ENCODE measurements at places on chromosomes 1 and 21.
A peak's percentile ranks its signal among the peaks of the same experiment; 100 is the strongest.

- DNase-seq = no peak
Measured at GRCh38 chr1:244209955-244210354, 158.9 kb downstream of the ZBTB18 start.

DNA sequence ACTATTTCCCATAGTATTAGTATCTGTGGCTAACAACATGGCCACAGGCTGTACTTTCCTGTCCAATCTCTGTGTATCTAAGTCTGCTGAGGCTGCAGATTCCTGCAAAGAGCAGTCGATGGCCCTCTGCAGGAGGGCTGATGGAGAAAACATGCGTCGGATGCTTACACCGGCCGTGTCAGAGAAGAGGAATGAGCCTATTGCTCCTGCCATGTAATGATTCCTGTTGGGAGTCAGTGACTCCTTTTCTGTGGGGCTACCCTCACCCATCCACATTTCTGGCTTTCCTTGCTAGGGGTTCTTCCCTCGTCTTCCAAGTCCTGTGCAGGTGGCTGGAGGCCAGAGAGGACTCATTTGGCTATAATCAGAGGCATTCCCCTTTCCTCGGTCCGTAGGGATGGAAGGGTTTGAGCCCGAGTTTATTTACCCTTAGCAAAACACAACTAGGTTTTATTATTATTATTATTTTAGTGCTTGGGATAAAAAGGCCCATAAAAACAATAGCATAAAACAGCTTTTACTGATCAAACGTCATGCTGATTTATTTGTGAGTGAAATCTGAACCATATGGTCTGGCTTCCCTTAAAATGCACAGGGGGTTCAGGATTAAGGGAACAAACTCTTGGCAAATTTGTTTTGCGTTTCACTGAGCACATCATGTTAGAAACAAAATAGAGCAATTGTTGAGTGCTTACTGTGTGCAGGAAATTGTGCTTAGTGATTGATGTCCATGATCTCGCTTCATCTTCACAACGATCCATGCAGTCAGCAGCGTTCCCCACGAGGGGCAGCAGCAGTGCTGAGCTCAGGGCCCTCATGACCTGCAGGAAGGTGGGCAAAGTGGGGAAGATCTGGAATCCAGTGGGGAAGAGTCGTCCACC, 70.8 kb downstream of the KIF26B start:
- peak; percentile 49 for DNase-seq

- DNase-seq = no peak
Measured at GRCh38 chr1:119606394-119606793, 41.7 kb downstream of the ZNF697 start.

DNA sequence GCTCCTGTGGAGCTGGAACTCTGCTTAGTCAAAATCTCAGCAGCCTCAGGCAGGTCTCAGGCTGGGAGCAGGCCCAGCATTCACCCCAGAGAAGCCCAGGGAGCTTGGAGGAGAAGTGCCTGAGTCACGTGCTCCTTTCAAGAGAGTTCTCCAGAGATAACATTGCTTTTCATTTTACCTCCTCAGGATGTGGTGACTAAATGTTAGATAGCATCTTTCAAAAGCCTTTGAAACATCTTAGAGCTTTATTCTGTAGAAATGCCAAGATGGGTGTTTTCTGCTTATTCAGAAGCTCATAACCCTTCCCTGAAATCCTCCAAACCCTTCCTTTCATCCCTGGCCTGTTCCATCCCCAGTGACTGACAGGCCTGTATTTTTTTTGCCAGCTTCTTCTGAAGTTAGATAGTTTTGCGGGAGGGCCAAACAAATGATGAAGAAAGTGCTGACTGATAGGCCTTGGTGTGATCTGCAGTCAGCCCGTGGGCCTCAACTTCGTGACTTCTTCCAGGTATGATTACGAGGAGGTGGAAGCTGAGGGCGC, 58.0 kb downstream of the PGM1 start:
- no peak for DNase-seq

GRCh38 chr1:200207711-200208126, 180.2 kb downstream of the NR5A2 start:
- no peak for DNase-seq

DNA sequence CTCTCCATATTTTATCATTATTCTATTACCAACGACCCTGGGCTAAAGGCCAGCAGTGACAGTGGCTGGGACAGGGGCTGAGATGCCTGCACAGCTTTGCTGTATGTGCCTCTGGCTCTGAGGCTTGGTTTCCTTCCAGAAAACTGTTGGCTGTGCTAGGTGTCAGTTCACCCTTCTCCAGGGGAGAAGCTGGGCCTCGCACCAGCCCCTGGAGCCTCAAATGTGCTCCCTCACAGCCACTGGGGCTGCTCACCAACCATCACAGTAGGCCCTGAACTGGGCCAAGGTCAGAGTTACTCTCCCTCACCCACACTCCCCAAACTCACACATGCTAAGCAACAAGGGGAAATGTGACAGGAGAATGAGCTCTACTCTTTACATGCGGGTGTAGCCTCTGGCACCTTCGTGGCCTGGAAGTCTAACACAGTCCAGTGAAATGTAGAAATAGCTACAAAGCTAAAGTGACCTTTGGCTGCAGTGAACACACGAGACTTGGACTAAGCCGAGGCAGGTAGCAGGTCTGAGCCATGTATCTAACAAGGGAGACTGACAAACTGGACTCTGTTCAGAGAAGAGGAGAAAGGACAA, 4.7 kb upstream of the CD160 start:
- DNase-seq = no peak

- no peak for DNase-seq
Measured at GRCh38 chr1:3625151-3625907, 514 bp downstream of the TPRG1L start.

DNA sequence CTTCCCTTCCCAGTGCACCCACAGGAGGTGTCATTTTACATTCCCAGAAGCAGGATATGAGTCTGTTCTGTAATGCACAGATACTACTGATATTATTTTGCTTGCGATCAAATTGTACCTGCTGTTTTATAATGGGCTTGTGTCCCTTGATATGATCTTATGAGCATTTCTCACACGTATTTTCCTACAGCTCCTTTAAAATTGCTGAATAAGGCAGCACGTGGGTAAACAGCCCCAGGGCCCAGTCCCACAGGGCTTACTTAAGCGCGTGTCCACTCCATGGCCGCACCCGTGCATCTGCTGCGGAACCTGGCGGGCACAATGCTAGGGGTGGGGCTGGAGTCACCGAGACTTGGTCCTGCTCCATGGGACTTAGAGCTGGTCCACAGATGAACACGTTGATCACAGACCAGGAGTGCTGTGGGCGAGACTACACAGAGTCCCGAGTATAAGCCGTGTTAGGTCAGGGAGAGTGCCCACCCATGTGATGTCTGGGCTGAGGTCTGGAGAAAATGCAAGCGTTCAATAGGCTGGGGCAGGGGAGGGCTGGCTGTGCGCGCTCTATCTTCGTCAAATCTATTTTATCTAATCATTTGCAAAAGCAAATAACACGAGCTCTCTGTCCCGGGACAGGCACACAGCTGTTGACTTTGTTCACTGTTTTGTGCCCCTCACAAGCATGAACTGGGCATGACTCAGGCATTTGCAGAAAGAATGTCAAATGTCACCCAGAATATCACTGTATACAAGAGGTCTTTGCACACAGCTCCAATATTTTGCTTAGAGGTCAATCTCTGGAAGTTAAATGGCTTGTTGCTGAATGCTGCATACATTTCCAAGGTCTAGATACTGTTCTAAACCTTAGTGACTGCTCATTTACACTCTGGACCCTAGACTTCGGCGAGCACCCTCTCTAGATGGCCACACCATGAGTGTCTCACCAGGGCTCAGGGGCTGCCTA, 119.3 kb downstream of the CRYAA start:
- no peak for DNase-seq

- no peak for DNase-seq
Measured at GRCh38 chr1:181413836-181414235, 69.5 kb upstream of the CACNA1E start.

- no peak for DNase-seq
Measured at GRCh38 chr21:44496564-44497550, 41.5 kb downstream of the LRRC3 start.

GRCh38 chr1:234918181-234918841, 210.3 kb downstream of the TOMM20 start:
- peak; percentile 75 for DNase-seq

- DNase-seq = no peak
Measured at GRCh38 chr1:232308616-232309015, 321.3 kb downstream of the SIPA1L2 start.

- DNase-seq = no peak
Measured at GRCh38 chr1:39047374-39048229, 21.5 kb downstream of the NDUFS5 start.

DNA sequence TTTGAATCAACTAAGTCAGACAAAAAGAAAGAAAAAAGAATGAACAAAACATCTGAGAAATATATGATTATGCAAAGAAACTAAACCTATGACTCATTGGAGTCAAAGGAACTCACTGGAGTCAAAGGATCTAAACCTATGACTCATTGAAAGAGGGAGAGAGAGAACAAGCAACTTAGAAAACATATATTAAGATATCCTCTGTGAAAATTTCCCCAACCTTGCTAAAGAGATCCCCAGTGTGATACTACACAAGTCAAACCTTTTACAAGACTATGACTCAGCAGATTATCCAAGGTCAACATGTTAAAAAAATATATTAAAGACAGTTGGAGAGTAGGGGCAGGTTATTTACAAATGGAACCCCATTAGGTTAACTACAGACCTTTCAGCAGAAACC, 1538.3 kb downstream of the NCAM2 start:
- DNase-seq = no peak

GRCh38 chr1:112954945-112955772, 837 bp downstream of the SLC16A1 start:
- DNase-seq = peak; percentile 61

GRCh38 chr1:232901255-232901654, 49.2 kb upstream of the NTPCR start:
- no peak for DNase-seq

DNA sequence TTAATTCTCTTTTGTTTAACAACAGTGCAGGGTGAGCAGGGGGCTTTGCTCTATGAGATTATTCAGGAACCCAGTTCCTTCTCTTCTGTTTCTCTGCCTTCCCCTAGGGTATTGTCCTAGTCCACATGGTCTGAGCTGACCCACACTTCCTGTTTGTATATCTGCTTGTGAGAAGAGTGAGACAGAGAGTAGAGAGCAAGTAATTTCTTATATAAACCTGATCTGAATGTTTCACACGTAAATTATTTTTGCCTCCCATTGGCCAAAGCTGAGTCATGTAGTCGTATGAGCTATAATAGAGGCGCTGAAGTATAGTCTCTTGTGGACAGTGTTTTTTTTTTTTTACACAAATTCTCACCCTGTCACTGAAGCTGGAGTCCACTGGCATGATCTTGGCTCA, 134.2 kb upstream of the SERTAD4 start:
- no peak for DNase-seq

DNA sequence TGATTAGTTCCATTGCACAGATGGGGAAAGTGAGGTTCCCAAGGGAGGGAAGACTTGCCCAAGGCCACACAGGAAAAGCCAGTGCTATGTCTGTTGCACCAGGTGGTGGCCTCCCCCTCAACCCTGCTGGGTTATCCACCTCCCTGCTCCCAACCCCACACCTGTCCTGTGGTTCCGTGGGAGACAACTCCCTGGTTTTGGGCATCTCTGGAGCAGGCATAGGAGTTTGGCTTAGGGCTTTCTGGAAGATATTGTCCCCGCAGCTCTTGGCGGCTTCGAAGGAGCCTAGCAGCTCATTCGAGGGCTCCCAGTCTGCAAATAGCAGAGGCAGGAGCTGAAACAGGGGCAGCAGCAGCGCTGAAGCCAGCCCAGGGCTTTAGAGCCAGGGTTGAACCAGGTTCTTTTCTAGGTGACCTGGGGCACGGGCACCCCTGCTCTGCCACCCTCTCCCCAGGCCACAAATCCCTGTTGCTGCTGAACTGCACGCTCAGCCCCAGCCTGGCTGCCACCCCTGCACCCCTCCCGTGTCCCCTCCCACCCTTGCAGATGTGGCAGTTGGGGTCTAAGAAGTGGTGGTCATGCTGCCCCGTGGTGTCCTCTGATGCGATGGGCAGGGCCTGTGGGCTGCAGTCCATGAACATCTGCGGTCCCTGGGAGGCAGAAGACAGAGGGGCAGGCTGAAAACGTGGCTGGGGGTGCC, 22.1 kb downstream of the SPOCD1 start:
- DNase-seq = peak; percentile 12
